Glutamatergic neuron (in vitro differentiated cells): ENCODE measurements at places on chromosomes 3 and 15. TPM values are rescaled to one million over a fixed set of nuclear protein-coding genes. Genes with fewer than 3 reads are reported as not detected.

DNA sequence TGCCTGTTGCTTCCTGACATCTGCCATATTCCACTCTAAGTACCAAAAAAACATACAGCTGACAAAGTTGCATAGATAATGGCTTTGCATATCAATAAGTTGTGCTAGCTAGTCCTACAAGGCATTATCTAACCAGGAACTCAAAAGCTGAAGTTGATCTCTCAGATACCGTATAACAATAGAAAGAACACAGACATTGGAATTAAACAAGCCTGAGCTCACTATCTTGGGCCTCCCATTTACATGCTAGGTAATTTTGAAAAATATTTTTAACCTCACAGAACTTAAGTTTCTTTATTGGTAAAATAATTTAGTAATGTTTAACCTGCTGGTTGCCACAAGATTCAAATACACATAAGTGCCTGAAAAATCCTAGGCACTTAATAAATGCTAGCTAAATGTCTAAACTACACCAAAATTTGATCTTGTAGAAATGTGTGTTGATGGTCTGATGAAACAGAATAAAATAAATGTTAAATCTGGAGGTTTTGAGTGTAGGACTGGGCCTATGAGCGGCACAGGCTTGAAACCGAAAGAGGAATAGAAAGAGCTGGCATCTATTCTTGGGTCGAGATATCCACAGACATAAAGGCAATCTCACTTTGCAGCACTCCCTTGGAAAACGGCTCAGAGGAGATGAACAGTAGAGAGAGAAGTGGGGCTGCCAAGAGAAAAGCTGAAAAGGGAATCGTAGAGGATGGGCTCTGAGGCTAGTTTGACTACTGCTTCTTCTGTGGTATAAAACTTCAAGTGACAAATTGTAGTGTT lies 29.9 kb upstream of the TTC14 start:
- no peak for DNase-seq

Gene NT5DC2
- 308 TPM for total RNA-seq

DNA sequence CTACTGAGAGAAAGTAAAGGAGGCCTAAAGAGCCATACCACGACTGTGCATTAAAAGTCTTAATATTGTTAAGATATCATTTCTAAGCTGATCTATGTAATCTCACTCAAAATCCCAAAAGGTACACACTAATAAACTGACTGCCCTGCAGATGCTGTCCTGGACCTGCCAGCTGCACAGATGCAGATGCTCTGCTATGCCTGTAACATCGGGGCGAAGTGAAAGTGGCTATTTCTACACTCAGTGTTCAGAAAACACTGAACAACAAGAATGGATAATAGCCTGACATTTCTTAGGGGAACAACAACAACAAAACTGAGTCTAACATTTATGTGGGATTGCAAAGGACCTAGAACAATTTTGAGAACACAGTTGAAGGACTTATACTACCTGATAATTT lies 31.9 kb downstream of the RAD18 start:
- DNase-seq, result no peak

- DNase-seq, result no peak
Observed at GRCh38 chr3:13378155-13378554, 42.0 kb downstream of the NUP210 start.

DNA sequence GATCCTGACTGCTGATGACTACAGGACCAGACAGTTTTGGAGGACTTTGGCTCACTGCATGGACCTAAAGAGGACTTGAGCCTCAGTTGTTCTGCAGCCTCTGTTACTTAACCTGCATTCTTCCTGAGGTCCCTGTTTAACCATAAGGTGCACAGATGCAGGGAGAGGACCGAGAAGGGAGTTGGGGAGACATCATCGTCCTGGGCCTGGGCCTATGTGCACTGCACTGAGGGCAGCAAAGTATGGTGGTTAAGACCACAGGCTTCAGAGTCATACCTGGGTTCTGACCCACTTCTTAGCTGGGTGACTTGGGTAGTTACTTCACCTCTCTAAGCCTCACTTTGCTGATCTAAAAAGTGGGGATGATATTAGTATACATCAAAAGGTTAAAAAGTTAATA lies 21.9 kb downstream of the KY start:
- DNase-seq, result no peak

- DNase-seq, result no peak
Observed at GRCh38 chr3:114453361-114453780, 159.5 kb downstream of the TIGIT start.

DNA sequence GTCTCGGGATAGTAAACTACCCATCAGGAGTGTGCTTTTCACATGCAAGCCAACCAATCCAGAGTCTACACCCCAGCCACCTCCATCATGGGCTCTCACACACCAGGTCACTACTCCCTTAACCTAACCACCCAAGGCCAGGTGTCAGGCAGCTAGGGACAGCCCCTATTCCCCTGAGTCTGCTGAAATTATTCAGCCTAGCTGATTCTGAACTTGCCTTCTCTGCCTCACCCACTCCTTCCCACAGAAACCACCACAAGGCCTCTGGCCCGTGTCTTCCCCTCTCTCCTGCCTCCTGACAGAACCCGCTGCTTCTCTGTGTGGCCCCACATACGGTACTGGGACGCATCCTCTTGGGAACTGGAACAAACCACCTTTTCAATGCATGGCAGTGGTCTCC lies 82.1 kb downstream of the PCSK6 start:
- DNase-seq, result no peak

Gene CFAP91
- 0.59 TPM for total RNA-seq

DNA sequence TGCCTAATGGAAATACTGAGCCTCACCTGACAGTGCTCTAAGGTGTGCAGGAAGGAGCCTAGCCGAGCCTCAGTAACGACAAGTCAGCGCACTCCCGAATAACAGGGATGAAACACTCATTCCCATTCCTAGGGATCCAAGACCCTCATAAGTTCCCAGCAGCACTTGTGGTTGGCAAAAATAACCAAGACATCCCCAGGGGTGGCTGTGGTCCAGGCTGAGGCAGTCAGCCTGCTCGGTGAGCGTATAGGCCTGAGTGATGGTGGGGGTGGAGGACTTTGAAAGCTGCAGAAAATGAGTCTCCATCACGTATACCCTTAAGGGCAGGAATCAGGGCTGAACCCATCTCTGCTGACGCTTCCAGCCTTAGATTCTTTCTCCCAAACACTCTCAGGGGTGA lies 120.1 kb downstream of the SMAD6 start:
- no peak for DNase-seq

DNA sequence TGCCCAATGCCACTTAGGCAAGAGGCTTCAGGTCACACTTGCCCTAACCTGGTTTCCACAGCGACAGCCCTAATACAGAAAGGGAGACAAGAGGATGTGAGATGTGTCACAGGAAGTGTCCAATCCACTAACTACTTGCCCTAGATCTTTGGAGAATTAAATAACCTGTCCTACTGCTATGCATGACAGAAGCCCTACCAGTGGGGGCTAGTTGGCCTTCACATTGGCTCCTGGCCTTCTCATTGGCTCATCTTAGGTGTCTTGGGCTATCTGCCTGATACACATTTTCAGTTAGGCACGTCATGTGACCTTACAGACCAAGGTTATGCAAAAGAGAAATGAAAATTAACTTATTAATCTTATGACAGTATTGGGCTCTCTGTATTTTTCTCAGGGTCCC lies 449.9 kb downstream of the FHIT start:
- DNase-seq, result no peak

GRCh38 chr15:90749754-90750153 lies 32.6 kb downstream of the BLM start:
- DNase-seq, result no peak

DNA sequence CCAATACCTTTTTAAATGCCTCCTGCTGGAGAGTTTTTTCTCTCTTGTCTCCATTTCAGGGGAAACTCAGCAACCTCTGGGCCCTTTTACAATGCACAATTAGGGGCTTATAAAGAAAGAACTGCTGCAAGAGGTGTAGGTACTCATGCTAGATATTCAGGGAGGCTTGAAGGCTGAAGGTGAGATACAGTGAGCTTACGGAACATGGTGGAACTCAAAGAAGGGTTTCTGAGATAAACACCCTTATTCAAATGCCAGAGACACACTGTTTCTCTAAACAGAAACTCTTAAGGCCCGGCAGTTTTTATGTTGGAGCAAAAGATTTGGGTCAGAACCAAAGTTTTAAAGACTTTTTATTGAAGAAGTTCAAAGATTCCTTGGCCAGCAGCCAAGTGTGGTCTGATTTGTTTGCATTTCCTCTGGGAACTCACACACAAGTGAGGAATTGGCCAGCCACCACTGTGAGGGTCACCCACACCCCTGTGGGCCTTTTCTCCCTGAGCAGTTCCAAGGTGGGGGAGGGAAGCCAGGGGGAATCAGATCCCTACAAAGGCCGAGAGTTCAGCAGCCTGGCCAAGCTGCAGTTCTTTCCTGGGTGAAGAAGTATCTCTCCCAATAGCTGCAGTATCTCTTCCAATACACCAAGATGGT lies 47.8 kb downstream of the TNFAIP8L3 start:
- DNase-seq, result no peak

GRCh38 chr15:87687523-87687870 lies 569.0 kb downstream of the NTRK3 start:
- no peak for DNase-seq

GRCh38 chr3:142225885-142226215 lies 465 bp upstream of the GK5 start:
- DNase-seq, result no peak

Gene PIGZ
- 4.7 TPM for total RNA-seq

- DNase-seq, result no peak
Observed at GRCh38 chr3:158846803-158847451, 45.1 kb downstream of the MFSD1 start.

Gene CLSTN2
- 3.1 TPM for total RNA-seq

DNA sequence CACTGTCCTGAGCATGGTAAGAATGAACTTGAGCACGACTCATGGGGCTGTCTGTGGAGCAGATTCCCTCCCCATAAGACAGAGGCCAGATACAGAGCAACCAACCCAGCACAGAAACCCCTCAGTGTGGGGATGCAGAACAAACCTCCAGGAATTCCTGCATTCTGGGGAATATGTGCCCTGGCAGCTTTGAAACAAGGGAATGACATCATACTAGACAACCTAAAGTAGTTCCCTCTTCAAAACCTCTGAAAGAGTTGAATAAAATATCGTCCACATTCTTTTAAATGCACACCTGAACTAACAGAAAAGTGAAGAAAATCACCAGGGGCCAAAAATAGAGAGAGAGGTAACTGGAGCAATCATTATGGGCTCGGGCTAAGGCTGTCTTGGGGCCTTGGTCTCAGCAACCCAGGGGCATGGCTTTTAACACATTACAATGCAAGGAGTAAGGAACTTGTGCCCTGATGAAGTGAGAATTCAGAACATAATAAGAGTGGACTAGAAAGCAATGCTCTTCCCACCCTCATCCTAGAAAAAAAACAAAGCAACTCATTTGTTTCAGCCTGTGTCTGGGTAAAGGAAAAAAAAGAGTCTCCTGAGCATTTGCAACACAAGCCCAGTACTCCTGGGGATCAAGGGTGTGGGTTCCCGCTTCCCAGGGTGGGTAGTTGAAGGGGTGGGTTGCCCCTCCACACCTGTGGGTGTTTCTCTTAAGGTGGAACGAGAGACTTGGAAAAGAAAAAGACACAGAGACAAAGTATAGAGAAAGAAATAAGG lies 43.9 kb downstream of the ADIPOQ start:
- no peak for DNase-seq

DNA sequence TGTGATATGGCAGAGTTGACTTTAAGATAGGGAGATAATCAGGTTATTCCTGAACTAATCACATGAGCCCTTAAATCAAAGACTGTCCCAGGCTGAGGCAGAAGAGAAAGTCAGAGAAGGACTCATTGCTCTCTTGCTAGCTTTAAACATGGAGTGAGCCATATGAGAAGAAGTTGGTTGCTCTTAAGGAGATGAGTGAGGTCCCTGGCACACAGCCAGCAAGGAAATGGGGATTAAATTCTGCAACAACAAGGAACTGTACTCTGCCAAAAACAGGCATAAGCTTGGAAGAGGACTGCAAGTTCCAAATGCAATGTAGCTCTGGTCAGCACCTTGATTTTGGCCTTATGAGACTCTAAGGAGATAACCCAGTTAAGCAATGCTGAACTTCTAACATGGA lies 457.0 kb downstream of the PLOD2 start:
- DNase-seq, result no peak

DNA sequence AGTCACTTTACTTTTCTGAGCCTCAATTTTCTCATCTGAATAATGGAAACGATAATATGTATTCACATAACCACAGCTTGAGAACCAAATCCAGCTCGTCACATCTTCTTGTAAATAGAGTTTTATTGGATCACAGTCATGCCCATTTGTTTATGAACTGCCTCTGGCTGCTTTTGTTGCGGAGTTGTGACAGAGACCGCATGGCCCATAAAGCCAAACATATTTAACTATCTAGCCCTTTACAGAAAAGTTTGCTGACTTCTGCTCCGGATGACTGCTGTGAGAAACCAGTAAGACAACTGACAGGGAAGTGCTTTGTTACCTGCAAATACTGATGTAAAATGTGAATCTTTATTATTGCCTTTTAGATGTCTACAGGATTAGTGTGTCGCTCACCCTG lies 216.0 kb downstream of the RORA start:
- DNase-seq, result no peak

DNA sequence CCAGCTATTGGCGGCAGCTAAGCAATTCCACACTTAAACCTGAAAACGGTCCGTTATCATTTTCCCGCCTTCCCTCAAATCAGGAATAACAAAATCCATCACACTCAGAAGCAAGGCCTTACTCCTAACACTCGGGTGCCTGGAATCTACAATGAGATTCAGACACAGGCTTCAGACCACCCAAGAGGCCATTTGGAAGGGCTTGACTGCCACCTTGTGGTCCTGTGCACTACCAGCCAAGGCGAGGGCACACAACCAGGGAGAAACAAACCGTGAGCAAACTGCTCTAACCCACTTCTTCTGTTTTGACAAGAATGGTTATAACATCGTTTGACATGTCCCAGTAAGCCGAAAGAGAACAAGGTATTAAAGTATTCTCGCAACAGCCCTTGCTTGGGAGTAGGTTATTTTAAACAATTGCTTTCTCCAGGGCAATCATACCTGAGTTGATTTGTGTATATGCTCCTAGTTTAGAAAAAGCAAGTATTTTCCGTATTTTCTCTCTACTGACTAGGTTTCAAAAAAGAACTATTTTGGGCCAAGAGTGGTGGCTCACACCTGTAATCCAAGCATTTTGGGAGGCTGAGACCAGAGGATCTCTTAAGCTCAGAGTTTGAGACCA lies 40.1 kb upstream of the TAFA4 start:
- DNase-seq, result peak; percentile 83

- peak; percentile 70 for DNase-seq
Observed at GRCh38 chr15:65184305-65184867, 756 bp downstream of the CLPX start.

DNA sequence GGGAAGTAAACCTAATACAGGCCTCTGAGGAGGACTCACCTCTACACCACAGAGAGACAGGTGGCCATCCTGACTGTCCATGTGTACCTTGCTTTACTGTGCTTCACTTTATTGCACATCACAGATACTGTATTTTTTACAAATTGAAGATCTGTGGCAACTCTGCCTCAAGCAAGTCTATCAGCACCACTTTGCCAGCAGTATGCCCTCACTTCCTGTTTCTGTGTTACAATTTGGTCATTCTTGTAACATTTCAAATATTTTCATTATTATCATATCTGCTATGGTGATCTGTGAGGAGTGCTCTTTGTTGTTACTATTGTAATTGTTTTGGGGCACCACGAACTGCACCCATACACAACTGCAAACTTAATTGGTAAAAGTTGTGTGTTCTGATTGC lies 78.0 kb downstream of the BBX start:
- no peak for DNase-seq

Gene CCDC33
- 0.49 TPM for total RNA-seq
